ENCODE measurements at places on chromosomes 7 and 10.

DNA sequence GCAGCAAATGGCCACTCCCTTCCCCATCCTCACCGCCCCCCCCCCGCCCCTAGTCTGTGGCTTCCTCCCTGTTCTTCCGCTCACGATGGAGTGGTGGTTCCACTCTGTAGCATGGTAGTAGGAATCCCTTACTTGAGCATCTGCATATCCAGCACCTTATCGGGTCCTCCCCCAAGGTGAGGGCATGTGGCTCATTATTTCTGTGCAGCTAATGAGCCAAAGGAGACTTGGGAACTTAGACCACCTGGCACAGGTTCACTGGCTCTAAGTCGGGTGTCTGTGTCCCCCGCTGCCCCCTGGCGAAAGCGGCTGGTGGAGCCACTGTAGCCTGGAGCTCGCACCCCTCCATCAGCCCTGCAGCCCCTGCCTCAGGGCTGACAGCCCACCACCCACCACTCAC, 22.8 kb upstream of the GPR26 start:
- DNase-seq: no peak

- DNase-seq: no peak
These were observed 173.5 kb downstream of the KMT2E start for GRCh38 chr7:105187302-105188169.

GRCh38 chr7:27025270-27025669, 70.5 kb downstream of the HOXA1 start:
- DNase-seq: no peak

- no peak for DNase-seq
These were observed 5.0 kb downstream of the ZRANB1 start for GRCh38 chr10:124946945-124947344.

- no peak for DNase-seq
These were observed 27.8 kb downstream of the RHEB start for GRCh38 chr7:151491859-151492258.
